ENCODE measurements at places on chromosomes 3 and 15.
A peak's percentile ranks its signal among the peaks of the same experiment; 100 is the strongest.

- peak; percentile 12 for DNase-seq
Measured at GRCh38 chr3:68256635-68257223, 602.3 kb upstream of the SUCLG2 start.

DNA sequence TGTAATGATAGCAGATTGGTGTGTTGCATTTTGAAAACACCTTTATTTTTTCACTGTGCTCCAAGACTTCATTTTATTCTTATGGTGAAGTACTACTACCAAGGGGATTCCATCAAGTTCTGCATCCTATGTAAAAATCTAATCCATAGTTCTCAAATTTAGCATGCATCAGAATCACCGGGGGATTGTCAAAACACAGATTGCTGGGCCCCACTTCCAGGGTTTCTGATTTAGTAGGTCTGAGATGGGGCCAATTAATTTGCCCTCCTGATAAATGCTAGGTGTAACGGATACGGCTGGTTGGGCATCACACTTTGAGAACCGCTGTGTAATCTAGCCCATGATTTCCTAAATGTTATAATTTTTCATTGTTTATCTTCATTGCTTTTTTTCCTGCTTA, 692 bp downstream of the ZWILCH start:
- no peak for DNase-seq

- DNase-seq, result no peak
Measured at GRCh38 chr15:64600794-64601193, 140.4 kb downstream of the ZNF609 start.

GRCh38 chr3:127174715-127175140, 18.2 kb upstream of the PRR23E start:
- no peak for DNase-seq
